ENCODE measurements at places on chromosomes 5 and 9. TPM values are rescaled to one million over a fixed set of nuclear protein-coding genes. Genes with fewer than 3 reads are reported as not detected.

GRCh38 chr5:41286696-41287095, 73.4 kb upstream of the C6 start:
- H3K4me3 ChIP-seq, result no peak overlapping the region
- no peak for DNase-seq
- no peaks in the 10 kb centered on the region for H3K36me3 ChIP-seq
- H3K27ac ChIP-seq, result no peak overlapping the region
- no peaks in the 10 kb centered on the region for H3K27me3 ChIP-seq
- no peaks in the 10 kb centered on the region for H3K4me1 ChIP-seq

GRCh38 chr5:95938766-95939165, 22.9 kb downstream of the ELL2 start:
- no peaks in the 10 kb centered on the region for H3K4me1 ChIP-seq
- H3K27me3 ChIP-seq, result no peaks in the 10 kb centered on the region
- H3K36me3 ChIP-seq, result no peaks in the 10 kb centered on the region
- no peak overlapping the region for H3K4me3 ChIP-seq
- H3K27ac ChIP-seq, result no peak overlapping the region

GRCh38 chr9:125883565-125884217, 136.5 kb downstream of the PBX3 start:
- no peak for DNase-seq
- H3K4me3 ChIP-seq, result no peak overlapping the region
- H3K4me1 ChIP-seq, result no peaks in the 10 kb centered on the region
- no peaks in the 10 kb centered on the region for H3K27me3 ChIP-seq
- no peak overlapping the region for H3K27ac ChIP-seq
- H3K36me3 ChIP-seq, result no peaks in the 10 kb centered on the region

RETREG1 gene
- total RNA-seq, result 6.0 TPM

- no peaks in the 10 kb centered on the region for H3K27me3 ChIP-seq
- no peaks in the 10 kb centered on the region for H3K4me1 ChIP-seq
- peaks cover 6% of the 10 kb centered on the region for H3K36me3 ChIP-seq
- no peak for DNase-seq
- H3K27ac ChIP-seq, result no peak overlapping the region
- H3K4me3 ChIP-seq, result no peak overlapping the region
Observed at GRCh38 chr9:120386390-120387131, 193.4 kb downstream of the CDK5RAP2 start.

GRCh38 chr5:95649274-95649673, 2.7 kb downstream of the RFESD start:
- no peaks in the 10 kb centered on the region for H3K36me3 ChIP-seq
- no peak overlapping the region for H3K27ac ChIP-seq
- H3K27me3 ChIP-seq, result no peaks in the 10 kb centered on the region
- DNase-seq, result no peak
- H3K4me1 ChIP-seq, result peaks cover 29% of the 10 kb centered on the region

GRCh38 chr9:14517154-14517906, 175.9 kb downstream of the ZDHHC21 start:
- H3K4me1 ChIP-seq, result no peaks in the 10 kb centered on the region
- no peak overlapping the region for H3K4me3 ChIP-seq
- no peak overlapping the region for H3K27ac ChIP-seq
- peaks cover 3% of the 10 kb centered on the region for H3K27me3 ChIP-seq

ZFAND5 gene
- 128 TPM for total RNA-seq

OTULINL gene
- 8.8 TPM for total RNA-seq

- H3K4me1 ChIP-seq, result peaks cover 28% of the 10 kb centered on the region
- H3K4me3 ChIP-seq, result peak overlapping the region; percentile 87
- peak; percentile 46 for DNase-seq
- no peaks in the 10 kb centered on the region for H3K27me3 ChIP-seq
- H3K27ac ChIP-seq, result peak overlapping the region; percentile 93
Observed at GRCh38 chr5:180831139-180832093, 28.8 kb upstream of the MGAT1 start.

SUSD1 gene
- 7.9 TPM for total RNA-seq

EPB41L4A gene
- 2.8 TPM for total RNA-seq

- no peaks in the 10 kb centered on the region for H3K4me1 ChIP-seq
- no peak overlapping the region for H3K4me3 ChIP-seq
- H3K27ac ChIP-seq, result no peak overlapping the region
- no peaks in the 10 kb centered on the region for H3K36me3 ChIP-seq
Observed at GRCh38 chr5:60295423-60295822, 401.9 kb upstream of the PDE4D start.

GRCh38 chr5:64417390-64417789, 88.4 kb upstream of the RGS7BP start:
- H3K4me1 ChIP-seq, result no peaks in the 10 kb centered on the region
- H3K27ac ChIP-seq, result no peak overlapping the region
- no peak overlapping the region for H3K4me3 ChIP-seq
- no peak for DNase-seq

DNA sequence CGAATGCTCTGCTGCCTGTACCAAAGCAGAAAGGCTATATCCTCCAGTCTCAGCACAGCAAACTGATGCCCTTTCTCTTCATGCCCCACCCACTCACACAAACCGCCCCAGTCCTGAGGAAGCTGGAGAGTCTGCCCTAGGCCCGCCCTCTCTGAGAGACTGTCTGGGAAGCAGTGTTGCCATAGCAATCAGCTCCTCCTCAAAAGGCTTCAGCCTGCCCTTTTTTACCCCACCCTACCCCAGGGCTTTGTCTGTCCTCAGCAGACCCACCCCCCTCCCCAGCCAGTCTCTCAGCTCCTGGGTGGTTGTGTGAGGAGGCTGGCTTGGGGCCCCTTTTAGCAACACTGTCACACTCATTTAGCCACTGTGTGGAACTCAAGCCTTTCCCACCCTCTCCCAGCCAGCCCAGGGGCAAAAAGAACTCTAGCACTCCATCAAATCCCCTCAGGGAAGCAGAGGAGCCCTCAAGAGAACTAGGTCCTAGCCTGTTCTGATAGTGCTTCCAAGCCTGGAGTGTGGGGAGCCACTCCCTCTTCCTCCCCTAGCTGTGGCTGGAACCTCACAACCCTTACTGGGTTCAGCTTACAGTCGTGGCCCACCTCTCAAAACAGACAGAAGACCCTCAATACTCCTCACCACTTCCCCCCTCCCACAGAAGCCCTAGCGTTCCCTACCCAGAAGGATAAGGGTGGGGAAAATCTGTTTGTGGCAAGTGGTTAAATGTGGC, 1.4 kb downstream of the ATOSB start:
- peak overlapping the region; percentile 68 for H3K4me3 ChIP-seq
- peak; percentile 51 for DNase-seq
- no peaks in the 10 kb centered on the region for H3K36me3 ChIP-seq

DNA sequence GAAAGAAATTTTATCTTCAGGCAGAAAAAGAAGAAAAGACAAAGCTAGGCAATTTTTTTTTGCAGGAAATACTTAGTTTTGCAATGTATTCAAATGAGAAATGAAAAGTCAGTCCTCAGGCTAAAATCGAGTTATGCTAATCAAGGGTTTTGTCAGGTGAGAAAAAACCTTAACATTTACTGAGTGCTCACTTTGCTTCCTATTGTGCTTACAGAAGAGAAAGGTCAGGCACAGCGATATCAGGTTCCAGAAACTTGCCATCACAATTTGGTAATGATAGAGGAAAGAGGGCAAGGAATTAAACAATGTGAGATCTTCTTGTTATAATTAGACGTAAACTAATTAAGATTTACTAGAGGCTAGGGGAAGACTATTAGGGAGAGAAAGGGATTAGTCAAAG, 431.7 kb upstream of the CTNND2 start:
- no peak for DNase-seq
- H3K27me3 ChIP-seq, result no peaks in the 10 kb centered on the region
- H3K36me3 ChIP-seq, result no peaks in the 10 kb centered on the region
- no peak overlapping the region for H3K4me3 ChIP-seq

DNA sequence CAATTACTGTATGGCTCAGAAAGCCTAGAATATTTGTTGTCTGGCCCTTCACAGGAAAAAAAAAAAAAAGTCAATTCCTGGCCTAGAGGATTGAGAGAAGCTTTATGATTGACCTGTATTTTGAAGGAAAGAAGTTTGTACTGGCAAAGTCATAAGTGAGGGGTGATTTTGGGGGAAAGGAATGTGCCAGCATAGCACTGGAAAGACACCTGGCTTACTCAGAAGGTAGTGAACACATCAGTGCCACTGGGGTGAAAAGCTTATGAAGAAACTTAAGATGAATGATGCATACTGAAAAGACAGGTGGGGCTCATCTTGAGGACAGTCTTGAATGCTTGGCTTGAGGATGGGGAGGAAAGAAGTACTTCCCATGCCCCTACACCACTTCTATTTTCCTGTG, 127.9 kb upstream of the RASA1 start:
- H3K27me3 ChIP-seq, result no peaks in the 10 kb centered on the region
- H3K36me3 ChIP-seq, result no peaks in the 10 kb centered on the region
- H3K27ac ChIP-seq, result no peak overlapping the region
- H3K4me1 ChIP-seq, result no peaks in the 10 kb centered on the region

DNA sequence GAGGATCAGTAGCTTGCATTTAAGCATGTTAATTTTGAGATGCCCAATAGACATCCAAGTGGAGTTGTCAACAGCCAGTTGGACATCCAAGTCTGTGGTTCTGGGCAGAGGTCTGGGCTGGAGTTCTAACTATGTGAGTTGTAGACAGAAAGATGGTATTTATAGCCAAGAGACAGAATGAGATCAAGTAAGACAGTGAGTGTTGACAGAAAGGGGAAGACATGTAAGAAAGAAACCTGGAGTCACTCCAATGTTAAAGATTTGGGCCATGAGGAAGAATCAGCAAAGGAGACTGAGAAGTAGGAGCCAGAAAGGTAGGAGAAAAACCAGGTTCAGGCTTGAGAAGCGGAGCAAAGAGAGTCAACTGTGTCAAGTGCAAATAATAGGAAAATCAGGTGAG, 95.5 kb upstream of the PUM3 start:
- H3K36me3 ChIP-seq, result no peaks in the 10 kb centered on the region
- DNase-seq, result no peak
- H3K4me1 ChIP-seq, result no peaks in the 10 kb centered on the region
- no peak overlapping the region for H3K27ac ChIP-seq

- H3K27ac ChIP-seq, result no peak overlapping the region
- H3K36me3 ChIP-seq, result no peaks in the 10 kb centered on the region
- no peak for DNase-seq
- no peaks in the 10 kb centered on the region for H3K4me1 ChIP-seq
- no peak overlapping the region for H3K4me3 ChIP-seq
Observed at GRCh38 chr9:9746826-9747225, 866.0 kb downstream of the PTPRD start.

GRCh38 chr5:55232271-55232984, 980 bp downstream of the CCNO start:
- no peaks in the 10 kb centered on the region for H3K27me3 ChIP-seq
- no peaks in the 10 kb centered on the region for H3K36me3 ChIP-seq
- peak; percentile 29 for DNase-seq
- H3K4me3 ChIP-seq, result peak overlapping the region; percentile 64
- peak overlapping the region; percentile 88 for H3K27ac ChIP-seq

CCDC192 gene
- not detected for total RNA-seq

DNA sequence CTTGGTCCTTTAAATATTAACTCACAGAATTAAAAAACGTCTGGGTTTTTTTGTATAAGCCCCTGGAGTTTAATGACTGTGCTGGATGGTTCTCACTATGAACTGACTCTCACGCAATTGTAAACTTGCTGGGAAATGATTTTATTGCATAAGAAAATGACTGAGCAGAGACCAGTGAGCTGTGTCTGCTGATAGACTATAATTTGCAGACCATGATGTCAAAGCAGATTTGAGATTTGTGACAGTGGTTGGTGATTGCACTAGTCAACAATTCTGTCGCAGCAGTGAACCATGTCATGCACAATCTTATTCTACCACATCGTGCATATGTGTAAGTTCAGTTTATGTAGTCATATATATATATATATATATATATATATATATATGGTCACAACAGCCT, 85.7 kb upstream of the C9orf72 start:
- no peaks in the 10 kb centered on the region for H3K4me1 ChIP-seq
- DNase-seq, result no peak
- H3K36me3 ChIP-seq, result no peaks in the 10 kb centered on the region
- H3K27me3 ChIP-seq, result no peaks in the 10 kb centered on the region
- H3K27ac ChIP-seq, result no peak overlapping the region

FBP2 gene
- not detected for total RNA-seq

- no peak overlapping the region for H3K27ac ChIP-seq
- H3K4me3 ChIP-seq, result no peak overlapping the region
- H3K4me1 ChIP-seq, result peaks cover 98% of the 10 kb centered on the region
- H3K36me3 ChIP-seq, result no peaks in the 10 kb centered on the region
Observed at GRCh38 chr5:145942201-145942600, 5.8 kb downstream of the SH3RF2 start.

- no peak overlapping the region for H3K27ac ChIP-seq
- H3K27me3 ChIP-seq, result peaks cover 11% of the 10 kb centered on the region
- no peaks in the 10 kb centered on the region for H3K36me3 ChIP-seq
Observed at GRCh38 chr5:179307931-179308471, 37.3 kb downstream of the ADAMTS2 start.

- no peak overlapping the region for H3K4me3 ChIP-seq
- H3K27ac ChIP-seq, result no peak overlapping the region
- no peaks in the 10 kb centered on the region for H3K36me3 ChIP-seq
- no peak for DNase-seq
- H3K4me1 ChIP-seq, result no peaks in the 10 kb centered on the region
Observed at GRCh38 chr9:135879619-135880018, 27.7 kb downstream of the CAMSAP1 start.

- H3K4me1 ChIP-seq, result no peaks in the 10 kb centered on the region
- H3K36me3 ChIP-seq, result no peaks in the 10 kb centered on the region
- no peak overlapping the region for H3K4me3 ChIP-seq
- no peak for DNase-seq
Observed at GRCh38 chr9:70080481-70081119, 37.0 kb downstream of the MAMDC2 start.
